ENCODE measurements at places on chromosomes 5 and 9. TPM values are rescaled to one million over a fixed set of nuclear protein-coding genes. Genes with fewer than 3 reads are reported as not detected.

ANKRD20A1 gene
- 67.6 TPM for total RNA-seq

GADD45G gene
- total RNA-seq, result 21.6 TPM

FLT4 gene
- total RNA-seq, result 4.6 TPM

DNA sequence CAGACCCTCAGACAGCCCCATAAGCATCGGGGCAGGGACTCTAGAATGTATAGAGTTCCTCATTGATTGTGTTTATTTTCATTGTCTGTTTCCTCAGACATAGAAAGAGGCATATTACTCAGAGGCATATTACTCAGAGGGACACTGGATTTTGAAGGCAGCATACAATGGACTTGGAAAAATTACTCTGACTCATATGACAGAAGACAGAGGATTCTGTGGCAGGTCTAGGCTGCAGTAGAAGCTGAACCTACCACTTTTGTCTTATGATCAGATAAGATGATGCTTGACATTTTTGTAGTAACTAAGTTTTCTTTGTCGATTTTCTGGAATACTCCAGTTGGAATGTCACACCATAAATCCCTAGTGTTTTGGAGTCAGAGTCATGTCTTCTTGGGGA, 105.2 kb downstream of the ST8SIA4 start:
- DNase-seq, result no peak

GRCh38 chr5:124277767-124278545, 468.5 kb downstream of the ZNF608 start:
- no peak for DNase-seq

DNA sequence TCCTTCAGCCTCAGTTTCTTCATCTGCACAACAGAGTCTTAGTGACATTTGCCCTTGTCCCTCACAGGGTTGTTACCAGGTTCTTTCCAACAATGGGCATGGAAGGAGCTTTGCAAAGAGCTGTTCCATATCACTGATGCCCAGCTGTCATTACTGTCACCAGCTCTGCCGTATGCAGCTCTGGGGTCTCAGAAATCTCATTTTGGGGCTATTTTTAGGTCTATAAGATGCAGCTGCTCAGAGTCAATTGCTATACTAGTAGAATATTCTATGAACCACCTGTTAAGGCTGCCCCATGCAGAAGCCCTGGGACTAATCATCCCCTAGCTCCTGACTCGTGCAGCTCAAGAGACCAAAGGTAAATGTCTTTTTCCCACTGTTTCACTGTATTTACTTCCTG, 105.1 kb upstream of the TNPO1 start:
- no peak for DNase-seq

DNA sequence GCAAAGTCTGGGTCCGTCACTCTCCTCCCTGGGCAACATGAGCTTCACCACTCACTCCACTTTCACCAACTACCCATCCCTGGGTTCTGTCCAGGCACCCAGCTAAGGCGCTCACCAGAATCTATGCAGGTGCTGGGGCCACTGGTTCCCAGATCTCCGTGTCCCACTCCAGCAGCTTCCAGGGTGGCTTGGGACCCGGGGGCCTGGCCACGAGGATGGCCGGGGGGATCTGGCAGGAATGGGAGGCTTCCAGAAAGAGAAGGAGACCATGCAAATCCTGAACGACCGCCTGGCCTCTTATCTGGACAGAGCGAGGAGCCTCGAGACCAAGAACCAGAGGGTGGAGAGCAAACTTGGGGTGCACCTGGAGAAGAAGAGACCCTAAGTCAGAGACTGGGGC, 1611.0 kb upstream of the ACO1 start:
- no peak for DNase-seq

GRCh38 chr5:96125231-96125891, 163.7 kb upstream of the ELL2 start:
- no peak for DNase-seq

- DNase-seq, result no peak
These were observed 43.3 kb downstream of the PRRX2 start for GRCh38 chr9:129708793-129709192.

DNA sequence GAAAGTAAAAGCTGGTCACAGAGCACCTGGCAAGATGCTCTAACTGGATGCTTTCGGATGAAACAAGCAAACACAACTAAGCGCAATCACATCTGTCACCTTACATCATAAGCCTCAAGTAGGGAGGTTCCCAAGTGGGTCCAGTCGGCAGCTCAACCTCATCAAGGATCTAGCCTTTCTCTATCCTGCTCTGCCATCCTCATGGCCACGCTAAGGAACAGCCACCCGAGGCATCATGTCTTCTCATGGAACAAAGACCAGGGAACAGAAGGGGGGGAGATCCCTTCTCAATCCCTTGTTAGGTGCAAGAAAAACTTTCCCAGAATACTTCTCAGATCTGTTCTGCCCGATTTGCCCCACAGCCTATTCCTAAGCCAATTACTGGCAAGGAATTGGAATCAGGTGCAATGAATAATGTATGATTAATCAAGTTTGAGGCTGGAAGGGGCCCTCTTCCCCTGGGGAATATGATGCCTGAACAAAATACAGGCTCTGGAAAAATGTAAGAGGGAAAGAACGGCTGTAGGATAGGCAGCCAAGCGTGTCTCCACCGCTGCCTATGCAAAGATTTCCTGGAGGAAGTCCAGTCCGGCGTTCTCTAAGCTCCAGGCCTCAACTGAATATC, 1.3 kb upstream of the HABP4 start:
- no peak for DNase-seq

DNA sequence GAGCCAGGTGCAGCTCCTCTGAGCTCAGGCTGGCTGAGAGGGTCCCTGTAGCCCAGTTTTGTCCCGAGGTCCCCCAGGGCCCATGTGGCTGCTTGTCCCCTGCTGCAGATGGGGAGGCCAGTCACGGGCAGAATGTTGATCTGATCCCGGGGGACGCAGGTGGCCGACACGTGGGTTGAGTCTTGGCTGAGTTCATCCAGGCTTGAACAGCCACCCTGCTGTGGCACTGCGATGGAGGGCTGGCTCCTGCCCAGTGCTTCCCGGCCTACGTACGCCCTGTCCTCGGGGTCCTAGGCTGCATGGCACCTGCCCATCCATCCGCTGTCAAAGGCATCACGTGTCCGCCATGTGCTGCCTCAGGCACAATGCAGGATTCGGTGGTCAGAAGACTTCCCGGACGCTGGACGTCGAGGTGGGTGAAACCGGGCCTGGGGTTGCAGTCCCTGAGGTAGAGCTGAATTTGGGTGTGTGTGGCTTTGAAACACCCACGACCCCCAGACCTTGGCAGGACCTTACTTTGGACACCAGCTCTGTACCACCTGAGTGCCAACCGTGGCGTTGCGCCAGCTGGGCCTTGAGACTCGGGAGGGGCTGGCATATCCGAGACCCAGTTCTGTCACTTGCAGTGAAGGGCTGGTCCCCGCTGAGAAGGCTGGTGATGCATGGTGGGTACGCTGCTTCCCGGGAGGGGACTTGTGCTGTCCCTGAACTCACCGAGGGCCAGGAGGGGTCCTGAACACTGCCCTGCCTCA, 22.3 kb downstream of the RXRA start:
- peak; percentile 60 for DNase-seq

DNA sequence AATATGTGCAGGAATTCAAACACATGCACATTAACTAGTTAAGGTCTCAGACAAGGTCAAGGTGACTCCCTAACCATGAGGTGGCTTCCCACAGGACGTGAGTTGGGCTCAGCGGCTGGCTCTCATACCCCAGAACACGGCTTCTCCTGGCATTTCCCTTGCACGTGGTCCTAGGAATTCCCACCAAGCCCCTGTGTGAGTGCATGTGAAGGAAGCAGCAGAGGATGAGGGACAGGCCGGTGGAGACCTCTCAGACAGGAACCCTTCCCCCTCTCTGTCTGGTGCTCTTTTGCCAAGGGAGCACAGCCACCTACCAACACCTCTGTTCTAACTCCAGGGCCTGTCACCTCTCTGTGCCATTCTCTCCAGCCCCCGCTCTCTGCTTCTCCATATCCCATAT, 271.0 kb downstream of the FSTL4 start:
- no peak for DNase-seq

DNA sequence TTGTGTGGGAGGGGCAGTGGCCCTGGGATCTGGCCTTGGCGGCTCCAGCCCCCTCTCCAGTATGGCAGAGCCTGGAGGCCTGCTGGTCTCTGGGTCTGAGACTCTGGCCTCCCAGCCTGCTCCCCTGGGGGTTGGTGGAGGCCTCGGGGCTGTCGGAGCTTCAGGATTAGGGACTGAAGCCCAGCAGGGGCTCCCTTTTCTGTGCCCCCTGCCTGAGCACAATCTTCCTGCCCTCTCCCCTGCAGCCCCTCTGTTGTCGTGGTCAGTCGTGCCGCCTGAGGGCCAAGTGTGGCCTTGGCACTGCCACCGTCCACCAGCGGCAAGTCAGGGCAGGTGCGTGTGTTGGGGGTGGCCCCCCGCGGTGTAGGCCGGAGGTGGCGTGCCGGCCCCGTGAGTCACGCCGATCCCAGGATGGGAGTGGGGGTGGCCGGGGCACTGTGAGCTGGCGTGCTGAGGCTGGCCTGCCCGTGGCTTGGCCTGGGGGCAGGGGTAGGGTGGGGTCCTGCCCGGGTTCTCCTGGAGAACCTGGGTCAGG, 53.6 kb downstream of the RXRA start:
- DNase-seq, result no peak

GRCh38 chr9:38389313-38389712, 3.2 kb upstream of the ALDH1B1 start:
- DNase-seq, result no peak

- DNase-seq, result no peak
These were observed 16.8 kb downstream of the MGAT1 start for GRCh38 chr5:180785794-180786221.

DNA sequence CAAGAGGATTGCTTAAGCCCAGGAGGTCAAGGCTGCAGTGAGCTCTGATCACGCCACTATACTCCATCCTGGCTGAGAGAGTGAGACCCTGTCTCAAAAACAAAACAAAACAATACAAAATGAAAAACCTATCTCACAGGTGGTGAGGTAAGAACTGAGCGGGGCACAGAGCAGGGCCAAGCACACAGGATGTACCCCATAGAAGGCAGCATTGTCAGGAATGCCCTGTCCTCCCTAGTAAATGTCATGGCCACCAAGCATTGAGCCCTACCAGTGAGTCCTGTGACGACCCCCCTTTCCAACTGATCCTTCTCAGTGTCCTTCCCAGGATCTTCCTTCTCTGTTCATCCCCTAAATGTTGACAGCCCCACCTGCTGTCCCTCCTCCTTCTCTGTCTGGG, 44.6 kb upstream of the ALDH1B1 start:
- DNase-seq, result no peak
